Small intestine (tissue), 16 donors: ENCODE measurements at places on chromosomes 3 and 15. TPM values are rescaled to one million over a fixed set of nuclear protein-coding genes. Genes with fewer than 3 reads are reported as not detected.

Gene IMPG2
- polyA plus RNA-seq: not detected

Gene EFHB
- polyA plus RNA-seq: 0.45 TPM

DNA sequence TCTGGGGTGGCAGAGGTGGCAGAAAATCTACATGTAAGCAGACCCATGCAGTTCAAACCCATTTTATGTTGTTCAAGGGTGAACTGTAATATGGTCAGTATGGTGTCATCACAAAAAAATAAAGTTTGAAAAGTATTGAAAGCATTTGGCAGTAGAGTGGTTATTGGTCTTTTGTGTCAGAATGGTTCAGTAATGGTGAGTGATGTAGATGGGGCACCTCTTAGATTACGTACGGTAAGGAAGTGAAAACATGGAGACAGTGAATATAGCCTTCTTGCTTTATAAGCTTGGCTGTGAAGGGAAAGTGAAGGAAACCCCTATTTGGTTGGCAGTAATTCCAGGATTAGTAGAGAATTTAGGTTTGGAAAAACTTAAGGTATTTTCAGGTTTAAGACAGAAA is 17.2 kb upstream of the CCNB2 start:
- DNase-seq: no peak

- peak; percentile 73 for DNase-seq
Observed at GRCh38 chr3:190321789-190322603, at the start of gene CLDN1. Gene CLDN1, minus strand, starts transcription at chr3:190322446. Its CDS starts 240 bp downstream, at chr3:190322206.

Gene DNAJC19
- polyA plus RNA-seq: 32.4 TPM

Gene FBXL2
- not detected for polyA plus RNA-seq
